AG08396 (cell line): ENCODE measurements at places on chromosomes 2 and 18.

GRCh38 chr2:135337071-135337470, 193.9 kb downstream of the ZRANB3 start:
- no peak for DNase-seq

DNA sequence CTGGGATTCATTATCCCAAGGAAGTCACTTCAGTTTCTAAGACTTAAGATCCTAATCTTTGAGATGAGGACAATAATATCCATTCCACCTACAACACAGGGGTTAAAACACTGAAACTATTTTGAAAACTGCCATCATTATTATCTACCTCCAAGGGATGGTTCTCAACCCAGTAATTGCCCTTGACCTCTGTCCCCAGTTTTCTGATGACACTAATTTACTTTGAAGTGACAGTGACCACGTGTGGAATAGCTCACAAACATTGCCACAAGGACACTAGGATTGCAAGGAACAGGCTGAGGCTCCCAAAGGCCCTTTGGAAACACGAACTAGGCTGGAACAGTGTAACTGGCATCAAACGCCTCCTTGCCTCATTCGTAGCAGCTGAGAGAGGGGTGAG, 78.4 kb downstream of the UXS1 start:
- DNase-seq = no peak

- DNase-seq = peak; percentile 40
Measured at GRCh38 chr18:67670024-67670543, 153.6 kb upstream of the DSEL start.

DNA sequence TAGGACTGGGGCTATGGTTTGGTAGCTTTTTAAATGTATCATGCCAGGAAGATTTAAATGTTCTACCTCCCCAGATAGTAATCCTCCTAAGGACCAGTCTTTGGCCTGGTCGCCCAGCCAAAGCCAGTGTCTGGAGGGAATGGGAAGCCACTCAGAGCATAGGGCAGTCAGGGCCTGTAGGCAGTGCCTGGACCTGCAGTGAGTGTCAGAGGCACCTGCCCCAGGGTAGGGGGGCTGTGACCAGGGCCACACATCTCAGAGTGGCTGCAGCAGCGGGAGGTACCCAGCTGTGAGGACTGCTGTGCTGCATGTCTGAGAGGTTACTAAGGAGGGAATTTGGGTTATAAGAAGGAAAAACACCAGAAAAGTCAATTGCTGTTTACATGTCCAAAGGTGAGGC, 57.7 kb downstream of the MYT1L start:
- DNase-seq = no peak

DNA sequence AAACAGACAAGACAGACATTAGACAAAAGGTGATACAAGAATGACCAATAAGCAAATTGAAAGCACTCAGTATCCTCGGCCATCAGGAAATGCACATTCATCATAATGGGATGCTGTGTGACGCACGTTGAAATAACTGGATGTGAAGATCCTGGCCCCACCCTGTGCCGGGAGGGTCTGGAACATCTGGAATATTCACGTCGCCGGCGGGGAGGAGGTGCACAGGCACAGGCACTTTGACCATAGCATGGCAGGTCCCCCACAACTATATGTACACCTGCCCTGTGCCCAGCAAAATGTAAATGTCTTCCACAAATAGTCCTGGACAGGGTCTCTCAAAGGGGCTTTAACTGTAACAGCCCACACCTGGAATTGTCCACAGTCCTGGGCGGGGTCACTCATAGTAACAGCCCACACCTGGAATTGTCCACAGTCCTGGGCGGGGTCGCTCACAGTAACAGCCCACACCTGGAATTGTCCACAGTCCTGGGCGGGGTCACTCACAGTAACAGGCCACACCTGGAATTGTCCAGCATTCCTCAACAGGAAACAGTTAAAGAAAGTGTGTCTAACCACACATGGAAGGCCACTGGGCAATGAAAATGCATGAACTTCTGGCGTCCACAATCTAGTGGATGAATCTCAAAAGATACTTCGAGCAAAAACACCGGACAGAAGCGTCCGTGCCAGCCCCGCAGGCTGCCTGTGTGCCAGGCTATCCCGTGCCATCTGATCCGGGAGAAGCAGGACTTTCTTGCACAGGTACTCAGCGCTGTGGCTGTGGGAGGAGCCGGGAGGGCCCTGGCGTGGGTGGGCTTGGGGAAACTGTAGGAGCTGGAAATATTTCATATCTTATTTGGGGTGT, 113.4 kb downstream of the RTP5 start:
- DNase-seq = no peak

- no peak for DNase-seq
Measured at GRCh38 chr2:219448776-219449341, 14.2 kb downstream of the SPEG start.

GRCh38 chr2:100895934-100896685, 76.2 kb downstream of the NPAS2 start:
- DNase-seq = no peak

DNA sequence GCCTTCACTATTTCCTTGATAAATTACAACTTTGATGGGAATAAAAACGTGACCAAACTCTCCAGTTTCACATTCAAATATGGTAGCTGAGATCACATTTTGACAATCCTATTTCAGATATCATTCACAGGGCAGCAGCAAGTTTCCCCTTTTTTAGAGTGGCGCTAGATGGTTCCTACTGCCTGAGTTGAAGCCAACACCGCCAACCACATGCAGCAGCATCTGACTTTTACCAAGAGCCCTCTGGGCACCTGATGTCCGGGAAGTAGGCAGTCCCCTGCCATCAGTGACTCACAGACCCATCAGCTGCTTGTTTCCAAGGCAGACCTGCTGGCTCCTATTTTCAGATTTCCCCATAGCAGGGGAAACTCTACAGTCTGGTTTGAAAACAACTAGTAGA, 4.0 kb upstream of the MREG start:
- DNase-seq = peak; percentile 29

DNA sequence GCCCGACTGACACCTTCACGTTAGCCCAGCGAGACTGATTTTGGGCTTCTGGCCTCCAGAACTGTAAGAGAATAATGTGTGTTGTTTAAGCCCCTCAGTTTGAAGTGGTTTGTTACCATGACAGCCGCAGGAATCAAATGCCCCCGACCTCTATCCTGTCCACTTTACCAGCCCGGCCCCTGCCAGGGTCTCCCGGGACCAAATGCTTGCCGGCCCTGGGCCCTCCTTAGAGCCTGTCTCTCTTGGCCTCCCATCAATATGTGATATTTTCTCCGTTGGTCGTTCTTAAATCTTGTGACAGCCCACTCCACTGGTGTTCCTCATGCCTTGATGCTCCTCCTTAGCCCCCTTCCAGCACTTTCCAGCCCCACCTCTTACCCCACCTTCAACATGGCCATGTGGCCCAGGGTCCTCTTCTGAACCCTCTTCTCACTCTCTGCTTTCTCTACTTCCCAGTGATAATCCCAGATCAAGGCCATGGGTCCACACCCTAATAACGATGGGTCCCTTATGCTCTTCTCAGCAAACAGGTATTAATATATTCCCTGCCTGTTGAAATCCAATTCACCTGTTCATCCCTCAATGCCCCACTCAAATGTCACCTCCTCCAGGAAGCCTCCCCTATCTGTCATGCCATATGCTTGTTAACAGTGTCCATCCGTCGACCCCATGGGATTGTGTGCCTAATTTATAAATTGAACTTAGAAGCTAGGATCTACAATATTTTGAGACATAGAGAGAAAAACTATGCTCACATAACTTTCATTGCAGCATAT, 192.8 kb downstream of the ZFP36L2 start:
- DNase-seq = no peak

DNA sequence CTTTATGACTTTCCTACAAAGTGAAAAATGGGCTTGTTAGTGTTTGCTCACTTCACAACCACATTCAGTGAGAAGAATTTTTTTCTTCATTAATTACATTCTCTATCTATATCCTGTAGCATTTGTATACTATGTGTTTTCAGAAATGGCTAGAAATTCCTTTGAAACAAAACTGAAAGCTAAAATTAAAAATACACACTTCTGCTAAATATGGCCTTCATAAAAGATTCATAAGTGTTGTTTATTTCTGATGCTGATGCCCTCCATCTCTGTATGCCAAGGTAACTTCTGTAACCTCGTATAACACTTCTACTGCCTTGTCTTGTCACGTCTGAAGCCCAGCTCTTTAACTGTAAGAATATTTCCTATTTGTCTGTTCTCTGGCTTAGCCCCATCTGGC, 59.8 kb downstream of the PMAIP1 start:
- DNase-seq = no peak

GRCh38 chr2:60509066-60509465, 44.4 kb downstream of the BCL11A start:
- no peak for DNase-seq

- no peak for DNase-seq
Measured at GRCh38 chr2:110979471-110980338, 141.0 kb upstream of the BCL2L11 start.

DNA sequence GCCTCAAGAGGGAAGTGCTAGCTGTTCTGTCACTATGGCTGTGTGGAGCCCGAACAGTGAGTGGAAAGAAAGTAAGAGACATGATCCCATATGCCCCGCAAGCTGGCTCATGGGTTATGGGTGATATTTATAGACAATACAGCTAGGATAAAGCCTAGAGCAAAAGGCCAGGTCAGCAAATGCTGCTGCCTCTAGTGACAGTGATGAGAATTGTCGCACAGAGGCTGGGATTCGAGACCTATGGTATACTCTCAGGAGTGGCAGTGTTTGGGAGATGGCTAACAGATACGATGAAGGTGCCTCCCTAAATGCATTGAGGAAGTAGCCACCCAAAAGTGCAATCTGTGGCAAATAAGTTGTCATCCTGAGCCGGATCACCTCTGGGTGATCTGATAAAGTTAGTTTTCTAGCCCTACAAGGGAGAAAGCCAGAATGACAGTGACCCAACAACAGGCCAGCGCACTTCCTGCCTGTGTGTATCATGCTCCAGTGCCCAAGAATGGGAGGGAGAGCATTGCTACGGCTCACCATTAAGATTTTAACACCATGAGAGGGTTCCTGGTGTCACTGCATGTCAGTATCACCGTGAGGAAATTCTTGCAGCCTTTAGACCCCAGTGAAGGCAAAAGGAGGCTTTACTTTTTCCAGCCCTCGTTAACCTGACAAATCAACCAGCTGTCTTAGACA, 92.2 kb upstream of the TGFA start:
- no peak for DNase-seq

- DNase-seq = no peak
Measured at GRCh38 chr2:207206011-207206410, 40.3 kb upstream of the KLF7 start.

DNA sequence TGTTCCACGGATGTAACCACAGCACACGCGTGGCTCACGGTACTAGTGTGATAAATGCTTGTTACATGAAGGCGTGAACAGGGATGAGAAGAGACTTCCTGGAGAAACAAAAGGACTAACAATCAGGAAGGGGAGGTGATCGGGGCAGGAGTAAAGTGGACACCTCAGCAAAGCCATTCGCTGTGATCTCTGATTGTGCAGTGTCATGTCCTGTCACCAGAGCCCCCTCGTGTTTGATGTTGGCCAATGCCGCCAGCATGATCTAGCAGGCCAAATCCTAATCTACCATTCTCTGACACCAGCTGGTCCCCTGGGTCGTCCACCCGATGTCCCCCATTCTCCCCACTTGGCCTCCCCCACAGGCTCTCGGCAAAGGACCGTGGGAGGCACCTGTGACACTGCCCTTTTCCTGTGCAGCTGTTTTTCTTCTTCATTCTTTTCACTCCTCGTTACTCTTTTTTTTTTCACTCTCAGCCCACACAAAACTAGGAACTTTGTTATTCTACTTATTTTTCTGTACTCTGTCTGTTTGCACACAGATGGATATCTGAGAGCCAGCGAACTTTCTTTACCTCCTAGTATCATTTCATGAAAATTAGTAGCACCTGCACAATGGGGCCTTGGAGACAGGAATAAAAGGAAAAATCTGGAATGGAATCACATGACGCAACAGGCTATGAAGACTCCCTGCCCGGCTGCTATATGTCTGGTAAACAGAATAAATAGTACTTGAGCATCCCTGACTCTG, 146.8 kb downstream of the TGIF1 start:
- no peak for DNase-seq

DNA sequence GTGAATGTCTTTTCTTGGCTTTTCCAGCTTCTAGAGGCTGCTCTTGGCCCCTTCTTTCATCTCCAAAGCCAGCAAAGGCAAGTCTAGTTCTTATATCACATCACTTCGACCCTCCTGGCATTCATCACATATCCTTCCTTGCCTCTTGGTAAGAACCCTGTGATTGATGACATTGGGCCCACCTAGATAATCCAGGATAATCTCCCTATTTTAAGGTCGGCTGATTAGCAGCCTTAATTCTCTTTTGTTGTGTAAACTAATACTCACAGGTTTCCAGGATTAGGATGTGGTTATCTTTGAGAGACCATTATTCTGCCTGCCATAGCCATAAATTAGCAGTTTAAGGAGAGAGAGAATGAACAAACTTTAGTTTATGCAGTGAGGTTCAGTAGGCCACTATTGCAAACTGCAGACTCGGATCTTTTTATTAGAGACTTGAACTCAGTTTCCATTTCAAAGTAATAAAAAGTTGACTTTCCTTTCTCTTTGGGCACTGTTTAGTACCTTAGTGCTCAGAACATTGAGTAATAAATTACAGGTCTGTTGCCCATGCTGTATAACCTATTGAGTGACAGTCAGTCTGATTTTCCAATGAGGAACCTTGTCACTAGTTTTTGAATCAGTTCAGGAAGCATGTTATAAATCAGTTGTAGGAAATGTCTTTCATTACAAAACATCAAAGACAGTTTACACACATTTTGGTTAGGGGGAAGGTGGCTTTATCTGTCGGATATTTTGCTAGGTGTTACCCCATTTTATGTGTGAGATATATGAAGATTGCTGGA, 4.5 kb downstream of the NDUFV2 start:
- DNase-seq = no peak

GRCh38 chr2:67652679-67653078, 255.5 kb downstream of the ETAA1 start:
- DNase-seq = no peak

- DNase-seq = no peak
Measured at GRCh38 chr2:107402330-107402729, 424.4 kb upstream of the RGPD4 start.

- peak; percentile 50 for DNase-seq
Measured at GRCh38 chr2:171185941-171186340, 25.2 kb upstream of the TLK1 start.

- DNase-seq = no peak
Measured at GRCh38 chr2:186976329-186976728, 127.4 kb upstream of the ZSWIM2 start.

DNA sequence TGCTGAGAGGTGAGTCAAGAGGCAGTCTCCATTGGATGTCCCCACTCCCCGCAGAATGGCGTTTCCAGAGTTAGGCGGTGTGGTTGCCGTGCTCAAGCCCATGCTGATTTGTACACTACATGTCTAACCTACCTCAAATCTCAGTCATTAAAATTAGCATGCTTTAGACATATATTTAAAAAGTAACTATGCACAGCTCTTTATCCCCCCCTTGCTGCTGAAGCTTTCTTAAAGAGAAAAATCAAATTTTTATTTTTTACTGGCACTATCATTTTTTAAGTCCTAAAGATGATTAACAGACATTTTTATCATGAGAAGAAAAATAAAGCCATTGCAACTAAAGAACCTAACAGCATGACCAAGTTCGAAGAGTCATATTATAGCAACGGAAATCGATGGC, 42.9 kb downstream of the BOLA3 start:
- no peak for DNase-seq

- no peak for DNase-seq
Measured at GRCh38 chr2:238415036-238415764, 11.5 kb upstream of the ASB1 start.

- DNase-seq = peak; percentile 70
Measured at GRCh38 chr2:30231996-30232800, 864 bp downstream of the LBH start.
